Activated CD4-positive, CD25-positive, alpha-beta regulatory T cell treated with anti-CD3 and anti-CD28 coated beads, Interleukin-2, amount 50 U/mL, for 72 hours (primary cell): ENCODE measurements at places on chromosomes 11 and 22.

GRCh38 chr11:21704539-21704938, 488.3 kb upstream of the ANO5 start:
- no peak for DNase-seq

- no peak for DNase-seq
These were observed 79.3 kb downstream of the LIF start for GRCh38 chr22:30167296-30167695.

DNA sequence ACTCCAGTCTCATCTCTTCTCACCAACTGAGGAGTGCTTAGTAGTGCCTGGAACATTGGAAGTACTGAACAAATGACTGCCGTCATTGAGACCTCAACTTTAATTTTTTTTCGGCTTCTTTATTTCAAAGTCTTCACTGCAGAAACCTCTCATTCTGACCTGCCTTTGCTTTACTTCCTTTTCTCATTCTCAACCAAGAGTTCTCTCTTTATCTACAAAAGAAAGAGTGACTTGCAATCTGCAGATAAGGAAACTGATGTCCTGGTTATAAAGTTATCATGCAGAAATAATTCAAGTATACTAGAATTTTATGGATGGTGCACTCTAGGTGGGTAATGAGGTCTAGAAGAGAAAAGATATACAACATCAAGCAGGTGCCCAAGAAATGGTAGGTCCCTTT, 1.2 kb upstream of the EED start:
- no peak for DNase-seq

DNA sequence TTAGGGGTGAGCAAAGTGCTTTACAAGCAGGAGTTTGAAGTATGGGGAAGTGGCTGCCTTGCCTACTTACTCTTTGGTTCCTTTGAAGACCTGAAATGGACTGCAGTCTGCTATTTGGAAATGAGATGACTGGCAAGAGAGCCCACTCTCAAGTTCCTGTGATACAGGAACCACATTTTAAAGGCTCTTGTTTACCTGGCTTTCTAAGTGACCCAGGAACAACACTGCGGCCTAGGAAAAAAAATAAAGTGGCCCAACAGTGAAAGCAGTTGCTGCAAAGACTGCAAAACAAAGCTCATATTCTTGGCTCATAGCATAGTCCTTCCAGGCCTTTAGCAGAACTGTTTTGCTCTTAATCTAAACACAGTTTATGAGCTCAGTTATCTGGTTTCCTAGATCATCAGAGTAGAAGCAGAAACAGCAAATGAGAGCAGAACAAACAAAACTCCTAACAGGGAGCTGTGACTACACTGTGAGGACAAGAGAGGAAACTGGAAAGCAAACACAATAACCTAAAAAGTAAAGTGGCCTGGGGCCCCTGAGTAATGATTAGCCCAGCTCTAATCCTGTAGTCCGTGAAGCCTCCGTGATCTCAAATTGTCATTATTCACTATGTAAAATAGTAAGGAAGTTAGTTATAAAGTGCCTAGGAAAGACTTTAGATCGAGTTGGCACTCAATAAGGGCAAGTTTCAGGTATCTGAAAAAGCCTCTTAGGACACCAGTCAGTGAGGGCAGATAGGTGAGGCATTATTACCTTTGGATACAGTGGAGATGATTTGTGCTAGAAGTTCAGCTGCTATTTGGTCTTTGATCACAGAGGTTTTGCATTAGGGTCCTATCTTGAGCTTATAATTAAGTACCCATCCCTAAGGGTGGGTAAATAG, 11.5 kb downstream of the CCDC117 start:
- no peak for DNase-seq

DNA sequence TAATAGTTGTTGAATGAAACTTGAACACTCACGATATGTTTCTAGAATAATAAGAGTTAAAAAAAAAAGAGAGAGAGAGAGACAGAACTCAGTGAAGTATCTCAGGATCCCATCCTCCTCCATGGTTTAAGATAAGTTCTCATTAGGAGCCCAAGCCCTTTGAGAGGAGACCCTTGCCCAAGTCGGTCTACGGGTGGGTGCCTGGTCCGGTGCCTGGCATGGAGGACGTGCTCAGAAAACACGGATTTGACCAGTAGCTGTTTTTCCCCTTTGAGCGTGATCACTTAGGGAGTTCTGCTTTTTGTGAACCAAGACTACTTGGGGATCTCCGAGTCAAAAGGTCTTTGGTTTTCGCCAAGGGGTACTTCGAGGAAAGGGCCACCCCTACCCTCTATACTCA, 40.6 kb downstream of the CACNG2 start:
- no peak for DNase-seq
